ENCODE measurements at places on chromosomes 7 and 10.

DNA sequence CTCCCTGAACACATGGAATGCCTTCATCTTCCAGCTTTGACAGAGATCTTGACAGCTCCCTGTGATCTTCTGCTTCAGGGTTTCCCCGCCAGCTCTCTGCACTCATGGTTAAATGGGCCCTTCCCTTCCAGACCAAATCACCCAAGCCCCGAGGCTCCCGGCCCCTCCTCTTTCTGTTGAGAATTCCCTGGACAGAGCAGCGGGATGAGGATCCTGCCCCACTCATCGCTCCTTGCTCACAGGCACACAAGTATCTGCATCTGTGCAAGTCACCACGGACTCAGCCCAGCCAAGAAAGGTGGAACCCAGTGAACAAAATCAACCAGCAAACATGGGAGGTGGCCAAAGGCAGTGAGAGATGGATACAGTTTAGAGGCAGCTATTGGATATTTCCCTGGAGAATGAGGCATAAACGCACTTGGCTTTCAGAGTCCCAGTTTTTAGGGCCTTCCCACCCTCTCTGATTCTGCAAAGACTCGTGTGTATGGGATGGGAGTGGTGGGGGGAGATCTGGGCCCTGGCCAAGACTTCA lies 37.7 kb upstream of the CXCL12 start:
- DNase-seq: no peak

GRCh38 chr7:24164401-24164800 lies 119.6 kb upstream of the NPY start:
- DNase-seq: no peak

DNA sequence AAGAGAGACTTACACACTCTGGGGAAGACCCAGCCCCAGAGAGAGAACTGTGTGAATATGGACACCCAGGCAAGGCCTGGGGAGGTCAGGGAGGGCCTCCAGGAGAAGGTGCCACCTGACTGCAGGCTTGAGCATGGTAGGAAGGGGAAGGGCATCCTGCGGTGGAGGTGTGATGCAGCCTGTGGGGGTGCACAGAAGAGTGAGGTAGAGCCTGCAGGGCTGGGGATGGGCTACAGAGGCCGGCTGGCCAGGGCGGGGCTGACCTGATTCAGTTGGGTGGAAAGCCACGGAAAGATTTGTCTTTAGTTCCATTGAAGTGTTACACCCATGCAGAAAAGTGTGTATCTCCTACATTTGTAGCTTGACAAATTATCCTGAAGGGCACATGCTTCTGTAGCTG lies 47.6 kb downstream of the ZMIZ1 start:
- DNase-seq: no peak

DNA sequence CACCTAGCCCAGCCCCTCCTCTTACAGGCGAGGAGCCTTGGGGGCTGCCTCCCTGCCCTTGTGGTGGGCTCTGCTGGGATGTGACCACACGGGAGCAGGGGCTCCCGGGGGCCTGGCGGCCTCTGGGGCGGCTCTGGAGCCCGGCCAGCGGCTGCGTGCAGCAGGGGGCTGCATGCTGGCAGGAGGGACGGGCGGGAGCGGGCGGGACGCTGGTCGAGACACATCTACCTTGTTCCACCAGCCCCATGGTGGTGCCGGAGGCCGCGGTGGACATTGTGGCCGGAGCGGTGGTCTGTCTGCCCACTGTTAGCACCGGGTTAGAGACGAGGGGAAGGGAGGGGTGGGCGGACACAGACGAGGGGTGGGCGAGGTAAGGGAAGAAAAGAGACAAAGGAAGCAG lies 38.6 kb downstream of the YKT6 start:
- no peak for DNase-seq

DNA sequence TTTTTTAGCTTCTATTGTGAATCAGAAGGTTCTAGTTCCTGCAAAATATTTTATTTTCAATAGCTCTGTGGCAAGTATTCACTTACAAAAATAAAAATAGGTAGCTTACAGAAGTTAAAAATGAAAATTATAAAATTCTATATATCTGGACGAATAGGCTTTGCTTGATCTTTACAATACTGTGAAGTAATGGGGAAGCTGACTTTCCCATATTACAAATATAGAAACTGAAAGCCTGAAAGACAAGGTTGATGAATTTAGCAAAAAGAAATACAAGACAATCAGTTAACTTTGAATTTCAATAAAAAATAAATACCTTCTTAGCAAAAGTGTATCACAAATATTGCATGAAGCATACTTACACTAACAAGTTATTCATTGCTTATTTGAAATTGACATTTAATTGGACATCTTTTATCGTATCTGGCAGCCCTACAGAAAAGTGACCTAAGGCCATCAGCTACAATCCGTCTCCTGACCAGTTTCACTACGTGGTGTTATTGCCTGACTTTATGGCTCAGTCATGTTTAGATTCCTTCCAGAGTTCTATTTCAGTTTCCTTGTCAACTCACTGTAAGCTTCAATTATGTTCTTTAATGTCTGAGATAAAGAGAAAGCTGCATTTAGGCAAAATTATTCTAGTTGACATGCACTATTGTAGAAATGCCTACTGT lies 310.5 kb upstream of the HGF start:
- no peak for DNase-seq

GRCh38 chr10:106338486-106338885 lies 826.0 kb downstream of the SORCS1 start:
- DNase-seq: no peak

DNA sequence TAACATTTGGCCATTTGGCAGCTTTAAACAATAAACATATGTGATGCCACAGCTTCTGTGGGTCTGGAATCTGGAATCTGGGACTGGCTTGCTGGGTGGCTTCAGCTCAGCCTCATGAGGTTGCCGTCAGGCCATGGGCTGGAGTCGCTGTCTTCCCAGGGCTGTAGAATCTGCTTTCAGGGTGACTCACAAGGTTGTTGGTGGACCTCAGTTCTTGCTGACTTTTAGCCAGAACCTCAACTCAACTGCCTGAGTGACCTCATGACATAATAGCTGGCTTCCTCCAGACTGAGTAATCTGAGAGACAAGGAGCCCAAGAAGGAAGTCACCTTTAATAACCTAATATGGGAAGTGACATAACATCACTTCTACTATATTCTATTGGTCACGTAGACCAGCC lies 44.6 kb upstream of the TSPAN13 start:
- DNase-seq: peak; percentile 7

DNA sequence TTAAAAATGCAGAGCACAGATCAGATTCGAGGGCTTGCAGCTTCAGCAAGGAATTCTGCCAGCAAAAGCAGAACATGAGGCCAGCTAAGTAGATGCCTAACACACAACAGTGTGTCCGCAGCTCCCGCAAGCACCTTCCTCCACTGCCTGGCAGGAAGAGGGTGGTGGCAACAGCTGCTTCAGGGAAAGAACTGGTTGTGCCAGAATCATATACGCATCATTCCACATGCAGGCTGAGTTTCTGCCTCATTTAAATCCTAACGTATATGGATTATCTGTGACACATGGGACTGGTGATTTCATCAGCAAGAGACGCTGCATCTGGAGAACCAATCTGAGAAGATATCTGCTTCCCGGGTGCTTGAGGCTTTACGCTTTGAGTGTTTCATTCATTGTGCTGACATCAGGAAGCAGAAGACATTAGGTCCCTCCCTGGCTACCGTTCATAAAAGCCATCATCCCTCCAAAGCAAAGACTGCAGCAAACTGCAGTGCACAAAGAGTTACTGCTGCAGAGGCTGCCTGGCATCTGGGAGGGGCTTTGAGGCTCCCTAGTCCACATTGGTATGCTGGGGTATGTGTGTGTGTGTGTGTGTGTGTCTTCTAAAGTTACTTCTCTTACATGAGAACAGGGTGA lies 78.8 kb downstream of the FAM13C start:
- no peak for DNase-seq

DNA sequence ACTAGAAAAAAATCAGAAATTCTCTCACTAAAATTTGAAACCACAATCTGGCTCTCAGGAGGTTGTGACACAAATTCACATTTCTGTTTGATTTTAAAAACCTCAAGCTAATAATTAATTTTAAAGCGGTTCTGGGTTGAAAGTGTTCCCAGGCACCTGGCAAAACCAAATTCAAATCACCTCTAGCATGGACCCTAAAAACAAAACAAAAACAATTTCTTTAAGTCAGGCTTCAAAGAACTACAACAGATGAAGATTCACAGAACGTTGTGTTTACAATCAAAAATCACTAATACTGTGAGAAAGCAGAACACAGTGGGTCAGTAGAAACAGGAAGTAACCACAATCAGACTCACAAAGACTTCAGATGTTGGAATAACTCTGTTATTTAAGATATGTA lies 7.2 kb upstream of the RELN start:
- no peak for DNase-seq

GRCh38 chr7:82319674-82320118 lies 123.9 kb downstream of the CACNA2D1 start:
- no peak for DNase-seq

GRCh38 chr7:149772241-149772955 lies 990 bp downstream of the ZNF467 start:
- DNase-seq: no peak

DNA sequence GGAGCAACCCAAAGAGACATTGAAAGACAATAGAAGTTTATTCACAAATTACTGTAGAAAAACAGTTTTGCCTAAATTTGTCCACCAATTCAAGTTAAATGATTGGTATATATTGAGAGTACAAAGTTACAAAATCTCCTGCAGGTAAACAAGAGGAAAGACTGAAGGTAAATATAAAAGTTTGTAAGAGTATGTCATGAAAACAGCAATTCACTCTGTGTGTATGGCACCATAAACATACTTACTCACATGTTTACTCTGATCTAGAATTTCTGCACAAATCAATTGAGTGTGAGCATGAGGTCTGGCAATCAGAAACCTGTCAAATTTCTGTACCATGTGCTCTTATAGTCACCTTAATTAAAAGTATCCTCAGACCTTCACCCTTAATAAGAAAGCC lies 800.9 kb upstream of the MBL2 start:
- DNase-seq: no peak

- DNase-seq: no peak
Observed at GRCh38 chr10:30494558-30494957, 60.6 kb downstream of the MAP3K8 start.

DNA sequence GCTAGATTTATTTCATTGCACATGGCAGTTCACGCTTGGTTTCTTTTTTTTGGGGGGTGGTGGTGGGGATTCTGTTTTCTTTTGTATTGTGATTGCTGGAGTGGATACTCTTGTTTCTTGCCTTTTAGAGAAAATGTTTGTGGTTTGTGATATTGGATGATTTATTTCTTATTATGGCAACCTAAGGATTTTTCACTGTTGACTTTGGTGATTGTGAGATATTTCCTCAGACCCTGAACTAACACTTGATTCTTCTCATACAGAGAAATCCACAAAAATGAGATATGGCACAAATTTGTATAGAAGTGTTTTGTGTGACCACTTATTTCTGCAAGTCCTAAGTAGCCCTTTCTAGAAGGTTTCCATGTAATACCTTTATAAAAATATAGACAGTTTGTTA lies 871.1 kb downstream of the LRMDA start:
- DNase-seq: no peak

DNA sequence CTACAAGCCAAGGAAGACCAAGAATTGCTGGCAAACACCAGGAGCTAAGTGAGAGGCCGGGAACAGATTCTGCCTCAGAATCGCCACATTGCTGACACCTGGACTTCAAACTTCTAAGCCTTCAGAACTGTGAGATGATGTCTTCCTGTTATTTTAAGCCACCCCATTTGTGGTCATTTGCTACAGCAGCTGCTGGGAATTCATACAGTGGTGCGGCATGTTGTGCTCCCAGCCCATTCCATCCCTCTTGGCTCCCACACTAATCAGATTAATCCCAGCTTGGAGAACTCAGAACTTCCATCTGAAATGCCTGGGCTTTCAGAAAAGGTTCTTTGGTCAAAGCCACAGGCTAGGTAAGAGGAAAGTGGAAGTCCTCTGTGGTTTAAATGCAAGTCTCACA lies 24.9 kb downstream of the TCAF1 start:
- no peak for DNase-seq

GRCh38 chr10:110903280-110904278 lies 15.4 kb downstream of the BBIP1 start:
- DNase-seq: no peak

DNA sequence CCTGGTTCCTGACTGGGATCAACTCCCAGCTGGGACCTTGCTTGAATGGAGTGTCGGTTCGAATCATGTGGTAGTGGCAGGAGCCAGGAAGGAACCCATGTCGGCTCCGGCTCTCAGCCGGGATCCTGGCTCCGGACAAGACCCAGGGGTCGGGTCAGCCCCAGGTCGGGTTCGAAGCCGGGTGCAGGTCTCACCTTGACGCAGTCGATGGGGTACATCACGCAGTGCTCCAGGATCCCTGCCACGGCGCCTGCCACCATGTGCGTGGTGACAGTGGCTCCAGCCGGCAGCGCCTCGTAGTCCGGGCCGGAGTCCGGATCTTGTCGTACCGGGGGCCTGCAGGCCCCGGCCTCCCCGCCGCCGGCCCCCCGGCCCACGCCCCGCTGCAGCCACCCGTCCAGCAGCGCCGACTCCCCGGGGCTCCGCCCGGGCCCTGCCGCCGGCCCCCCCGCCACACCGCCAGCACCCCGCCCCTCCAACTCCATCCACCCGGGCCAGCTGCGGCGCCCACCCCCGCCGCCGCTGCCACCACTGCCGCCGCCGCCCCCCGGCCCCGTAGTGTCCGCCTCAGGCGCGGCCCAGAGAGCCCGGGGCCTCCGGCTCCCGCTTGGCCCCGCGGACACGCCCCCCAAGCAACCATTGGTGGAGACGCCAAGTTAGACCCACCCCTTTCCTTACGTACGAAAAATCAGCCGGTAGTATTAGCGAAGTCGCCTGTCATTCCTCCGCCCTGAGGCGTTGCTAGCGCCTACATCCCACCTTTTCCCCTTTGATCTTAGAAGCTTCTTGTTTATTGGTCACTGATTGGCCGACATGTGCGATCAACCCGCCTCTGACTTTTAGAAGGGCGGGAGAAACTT lies at the start of gene SLC25A28:
SLC25A28 (minus strand) TSS at position 589 of the 860 bp plus-strand sequence; CDS start at position 485, 104 bp downstream.
- peak; percentile 98 for DNase-seq

- DNase-seq: no peak
Observed at GRCh38 chr7:138712652-138713051, 11.5 kb upstream of the SVOPL start.

DNA sequence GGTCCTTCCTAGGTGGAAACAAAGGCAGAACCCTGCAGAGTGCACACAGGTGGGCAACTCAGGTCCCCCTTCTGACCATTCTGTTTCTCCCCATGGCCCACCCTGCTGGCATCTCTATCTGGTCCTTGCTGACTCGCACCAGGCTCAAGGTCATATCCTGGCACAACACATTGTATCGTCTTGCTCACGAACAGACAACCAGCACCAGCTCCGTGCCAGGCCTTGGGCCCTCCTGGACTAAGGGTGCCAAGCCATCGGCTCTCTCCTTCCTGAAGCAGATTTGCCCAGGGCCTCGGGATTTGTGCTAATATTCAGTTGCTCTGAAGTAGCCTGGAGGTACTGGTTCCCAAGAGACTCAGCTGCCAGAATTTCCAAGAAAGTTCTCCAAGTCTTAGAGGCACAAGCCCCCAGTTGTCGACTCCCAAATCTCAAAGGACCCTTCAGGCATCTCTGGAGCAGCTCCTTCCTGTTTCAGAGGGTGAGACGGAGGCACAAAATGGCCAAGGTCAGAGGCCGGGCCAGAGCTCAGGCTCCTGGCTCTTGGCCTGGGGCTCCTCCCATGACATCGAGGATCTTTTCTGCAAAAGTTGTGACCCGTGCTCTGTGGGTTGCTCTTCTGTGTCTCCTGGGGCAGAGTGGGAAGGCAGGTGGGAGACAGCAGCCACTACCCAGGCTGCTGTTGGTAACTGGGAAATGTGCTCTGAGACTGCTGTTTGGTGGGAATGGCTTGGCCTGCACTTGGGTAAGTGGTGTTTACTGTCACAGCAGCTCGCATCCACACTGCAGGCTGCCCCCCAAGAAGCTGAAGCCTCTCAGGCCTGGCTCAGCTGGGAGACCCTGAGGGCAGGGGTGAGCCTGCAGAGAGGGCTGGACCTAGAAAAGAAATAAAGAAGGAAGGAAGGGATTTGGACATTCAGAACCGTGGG lies 121.3 kb downstream of the RGS10 start:
- no peak for DNase-seq

Measured in T1000 (cell line).